ENCODE measurements at places on chromosomes 5 and 9. TPM values are rescaled to one million over a fixed set of nuclear protein-coding genes. Genes with fewer than 3 reads are reported as not detected.

DOK3 gene
- total RNA-seq: 3.3 TPM

- ATAC-seq: no peak
Measured at GRCh38 chr5:16457853-16458252, 7.7 kb downstream of the ZNF622 start.

GRCh38 chr5:160359816-160360215 lies 10.6 kb downstream of the C1QTNF2 start:
- ATAC-seq: no peak

- ATAC-seq: no peak
Measured at GRCh38 chr5:146032911-146033310, 72.5 kb downstream of the PLAC8L1 start.

Data from esophagus mucosa (tissue), 1 donor.